ENCODE measurements at places on chromosomes 11 and 22. TPM values are rescaled to one million over a fixed set of nuclear protein-coding genes. Genes with fewer than 3 reads are reported as not detected.

- no peak for DNase-seq
These were observed 22.0 kb upstream of the MYRF start for GRCh38 chr11:61730240-61730994.

SLC35E4 gene
- total RNA-seq = 1.2 TPM

GRCh38 chr11:46930089-46930488 lies 6.5 kb upstream of the CSTPP1 start:
- peak; percentile 52 for DNase-seq

DNA sequence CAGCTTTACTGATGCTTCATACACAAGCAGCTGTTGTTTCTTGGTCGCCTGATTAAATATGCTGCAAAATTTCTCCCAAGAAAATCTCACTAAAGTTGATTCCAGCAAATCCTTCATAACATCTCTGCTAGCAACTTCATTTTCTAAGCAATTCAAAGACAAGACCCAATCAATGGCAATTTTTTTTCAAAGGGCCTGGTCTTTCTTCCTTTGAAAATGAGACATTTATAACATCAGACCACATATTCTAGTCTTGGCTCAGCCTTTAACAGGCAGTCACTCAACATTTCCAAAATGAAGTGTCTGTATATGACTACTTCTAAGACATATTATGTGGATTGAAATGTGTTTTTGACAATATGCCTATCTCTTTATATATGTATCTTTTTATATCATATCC lies 702.6 kb downstream of the KCNA4 start:
- DNase-seq = no peak

DNA sequence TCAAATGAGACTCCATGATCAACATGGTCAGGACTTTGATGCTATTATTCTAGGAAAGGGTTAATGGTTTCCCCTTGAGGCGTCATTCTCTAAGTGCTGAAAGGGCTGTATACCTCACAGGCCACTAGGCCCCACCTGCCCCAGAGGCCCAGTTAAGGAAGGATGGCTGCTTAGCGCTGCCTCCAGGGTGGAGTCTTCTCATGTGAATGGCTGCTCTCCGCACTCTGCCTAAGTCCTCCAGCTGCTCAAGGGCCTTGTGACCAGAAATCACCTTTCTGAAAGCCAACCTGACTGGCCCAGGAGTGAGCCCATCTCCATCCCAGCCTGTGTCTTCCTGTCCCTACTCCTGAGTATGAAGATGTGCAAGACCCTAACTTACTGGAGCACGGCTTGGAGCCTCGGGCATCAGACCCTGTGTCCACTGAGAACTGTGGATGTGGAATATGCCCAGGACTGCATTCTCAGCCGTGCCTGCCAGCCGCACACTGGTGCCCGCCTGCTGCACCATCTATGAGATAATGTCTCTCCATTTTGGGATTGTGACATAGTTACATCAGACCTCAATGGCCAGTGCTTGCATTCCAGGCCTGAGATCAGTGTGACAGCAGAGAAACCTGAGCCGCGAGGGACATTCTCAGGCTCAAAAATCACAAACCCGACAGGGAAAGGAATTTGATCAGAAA lies 51.0 kb downstream of the SNX19 start:
- no peak for DNase-seq

DNA sequence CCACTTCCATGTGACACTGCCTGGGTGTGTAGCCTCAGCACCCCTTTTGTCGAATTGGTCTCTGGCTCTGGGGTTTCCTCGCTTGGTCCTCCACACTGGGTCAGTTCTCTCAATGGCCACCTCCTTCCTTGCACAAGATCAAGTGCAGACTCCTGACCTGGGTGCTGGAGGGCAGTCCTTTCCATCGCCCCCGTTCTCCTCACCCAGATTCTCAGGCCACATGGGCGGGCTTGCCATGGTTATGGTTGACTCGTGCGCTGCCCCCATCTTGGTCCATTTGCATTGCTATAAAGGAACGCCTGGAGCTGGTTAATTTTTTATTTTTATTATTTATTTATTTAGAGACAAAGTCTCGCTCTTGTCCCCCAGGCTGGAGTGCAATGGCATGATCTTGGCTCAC lies 5.5 kb upstream of the PARVB start:
- no peak for DNase-seq

Measured in umbilical cord (tissue), 2 donors.